ENCODE measurements at places on chromosomes 13 and 19.

DNA sequence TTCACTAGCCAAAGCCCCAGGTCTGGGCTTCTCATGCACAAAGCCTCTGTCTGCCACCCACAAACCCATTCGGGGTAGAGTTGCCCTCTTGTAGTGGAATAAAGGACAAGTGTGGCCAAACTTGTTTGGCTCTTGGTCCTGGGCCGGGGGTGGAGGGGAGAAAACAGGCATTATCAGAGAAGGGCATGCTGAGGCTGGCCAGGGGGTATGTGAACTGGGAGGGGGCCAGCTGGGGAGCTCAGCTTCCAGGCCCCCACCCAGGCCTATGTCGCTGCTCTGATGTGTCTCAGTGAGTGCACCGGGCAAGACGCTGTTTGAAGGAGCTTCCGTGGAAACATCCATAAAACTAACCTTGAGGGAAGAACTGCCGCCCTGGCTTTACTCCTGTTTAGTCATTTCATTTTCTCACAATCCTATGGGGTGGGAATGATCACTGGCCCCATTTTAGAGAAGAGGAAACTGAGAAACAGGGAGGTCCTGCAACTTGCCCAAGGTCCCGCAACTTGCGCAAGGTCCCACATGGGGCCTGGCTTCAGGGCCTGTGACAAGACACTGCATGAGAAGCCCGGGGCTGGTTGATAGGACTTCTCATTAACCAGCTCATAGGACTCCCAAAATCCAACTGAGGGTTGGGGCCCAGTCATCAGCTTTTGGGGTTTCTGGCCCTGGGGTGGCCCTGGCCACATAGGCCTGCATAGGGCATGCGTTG is 30.8 kb downstream of the CCNE1 start:
- no peak for DNase-seq

- no peak for DNase-seq
Observed at GRCh38 chr19:47310323-47310722, 662 bp downstream of the C5AR1 start.

DNA sequence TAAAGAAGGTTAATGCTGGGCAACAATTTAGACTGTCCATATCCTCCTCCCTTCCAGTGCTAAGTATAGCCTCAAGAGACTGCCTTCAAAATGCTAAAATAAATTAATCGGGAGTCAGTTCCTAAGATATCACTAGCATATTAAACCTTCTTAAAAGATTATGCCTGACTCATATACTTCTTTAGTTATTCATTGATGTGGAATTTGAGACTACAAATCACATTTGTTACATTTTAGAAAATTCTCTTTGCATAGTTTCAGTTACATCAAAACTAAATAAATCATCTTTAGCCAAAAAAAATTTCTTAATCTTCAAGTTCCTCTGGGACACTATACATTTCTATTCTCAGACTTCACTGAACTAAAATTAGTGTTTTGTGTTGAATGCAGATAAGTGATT is 769.1 kb downstream of the PCDH9 start:
- DNase-seq = no peak

- no peak for DNase-seq
Observed at GRCh38 chr13:58908019-58908679, 1255.6 kb downstream of the DIAPH3 start.

DNA sequence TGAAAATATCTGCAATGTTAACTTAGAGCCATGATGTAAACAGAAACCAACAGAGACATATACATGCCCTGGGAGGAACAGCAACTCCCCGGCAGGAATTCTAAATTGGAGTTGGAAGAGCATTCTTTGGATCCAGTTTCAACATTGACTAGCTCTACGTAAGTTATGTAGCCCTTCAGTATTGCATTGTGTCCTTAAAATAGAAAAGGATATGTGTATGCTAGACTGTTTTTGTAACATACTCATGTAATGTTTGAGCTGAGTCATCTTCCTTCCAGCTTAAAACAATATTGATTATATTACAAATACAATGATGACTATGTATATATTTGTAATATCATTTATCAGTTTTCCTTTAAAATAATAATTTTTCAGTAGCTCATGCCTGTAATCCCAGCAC is 1422.2 kb upstream of the PCDH20 start:
- DNase-seq = no peak

DNA sequence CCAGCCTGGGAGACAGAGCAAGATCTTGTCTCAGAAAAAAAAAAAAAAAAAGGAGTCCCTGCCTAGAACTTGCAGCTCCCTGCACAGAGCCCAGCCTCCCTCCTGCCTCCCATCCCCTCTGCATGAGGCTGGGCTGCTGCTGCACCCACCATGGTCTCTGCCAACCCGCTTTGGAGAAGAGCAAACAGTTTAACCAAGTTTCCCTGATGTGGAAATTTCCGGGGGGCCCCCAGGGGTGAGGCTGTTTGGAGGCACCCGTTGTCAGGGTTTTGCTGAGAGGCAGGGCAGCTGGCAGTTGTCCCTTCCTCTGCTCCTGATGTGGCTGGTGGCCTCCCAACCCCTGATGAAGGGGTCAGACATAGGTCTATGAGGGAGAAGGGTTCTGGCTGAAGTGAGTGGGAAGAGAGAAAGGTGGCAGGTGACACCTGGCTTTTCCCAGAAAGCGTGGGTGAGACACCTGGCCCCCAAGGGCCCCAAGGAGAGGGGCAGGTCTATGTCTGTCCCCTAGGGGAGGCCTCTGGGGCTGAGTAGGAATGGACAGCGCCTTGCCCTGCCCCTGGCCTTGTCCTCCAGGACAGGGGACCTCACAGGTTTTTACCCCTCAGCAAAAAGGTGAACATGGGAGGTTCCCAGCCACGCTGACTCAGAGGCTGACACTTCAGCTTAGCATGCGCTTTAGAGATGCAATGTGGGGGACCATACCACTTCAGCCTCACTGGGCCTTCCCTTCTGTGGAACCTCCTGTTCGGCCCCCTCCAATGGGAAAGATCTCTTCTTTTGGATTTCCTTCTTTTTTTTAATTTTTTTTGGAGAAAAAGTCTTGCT is 5.5 kb downstream of the LRP3 start:
- DNase-seq = no peak

GRCh38 chr13:33345842-33346241 is 60.3 kb upstream of the STARD13 start:
- no peak for DNase-seq

- DNase-seq = no peak
Observed at GRCh38 chr13:75432811-75433244, 49.1 kb downstream of the TBC1D4 start.

DNA sequence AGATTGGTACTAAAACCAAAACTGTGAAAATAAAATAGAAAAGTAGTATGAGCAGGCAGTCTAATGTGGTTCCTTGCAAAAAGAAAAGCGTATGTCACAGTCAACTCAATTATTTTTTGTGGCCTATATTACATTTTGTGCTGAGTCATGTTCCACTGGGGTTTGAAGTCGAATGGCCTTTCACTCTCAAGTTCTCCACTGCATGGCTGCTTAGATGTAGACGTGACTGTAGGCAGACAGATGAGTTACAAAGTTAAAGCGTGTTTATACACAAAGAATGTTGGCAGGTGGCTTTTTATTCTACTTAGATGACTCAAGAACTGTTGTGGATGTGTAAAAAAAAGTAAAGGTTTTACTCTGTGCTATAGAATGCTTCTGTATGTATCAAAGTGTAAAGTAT is 133.9 kb downstream of the SLITRK6 start:
- peak; percentile 63 for DNase-seq

DNA sequence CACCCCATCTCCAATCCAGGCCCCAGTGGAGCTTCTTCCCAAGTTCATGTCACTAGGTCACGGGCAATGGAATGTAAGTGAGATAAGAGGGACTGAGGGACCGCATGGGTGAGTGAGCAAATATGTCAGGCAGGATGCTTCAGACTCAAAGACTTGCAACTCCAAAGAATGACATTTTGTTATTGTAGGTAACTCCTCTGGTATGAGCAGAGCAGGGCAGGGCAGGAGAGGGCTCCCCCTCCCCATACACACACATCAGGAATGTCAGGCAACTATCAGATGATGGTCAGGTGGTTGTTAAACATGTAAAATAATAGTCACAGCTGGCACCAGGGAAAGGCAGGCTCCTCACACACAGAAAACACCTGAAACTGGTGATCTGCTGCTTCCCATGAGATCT is 10.6 kb downstream of the ERVV-2 start:
- peak; percentile 21 for DNase-seq

- DNase-seq = peak; percentile 37
Observed at GRCh38 chr13:24228852-24229458, 68.4 kb downstream of the SPATA13 start.

DNA sequence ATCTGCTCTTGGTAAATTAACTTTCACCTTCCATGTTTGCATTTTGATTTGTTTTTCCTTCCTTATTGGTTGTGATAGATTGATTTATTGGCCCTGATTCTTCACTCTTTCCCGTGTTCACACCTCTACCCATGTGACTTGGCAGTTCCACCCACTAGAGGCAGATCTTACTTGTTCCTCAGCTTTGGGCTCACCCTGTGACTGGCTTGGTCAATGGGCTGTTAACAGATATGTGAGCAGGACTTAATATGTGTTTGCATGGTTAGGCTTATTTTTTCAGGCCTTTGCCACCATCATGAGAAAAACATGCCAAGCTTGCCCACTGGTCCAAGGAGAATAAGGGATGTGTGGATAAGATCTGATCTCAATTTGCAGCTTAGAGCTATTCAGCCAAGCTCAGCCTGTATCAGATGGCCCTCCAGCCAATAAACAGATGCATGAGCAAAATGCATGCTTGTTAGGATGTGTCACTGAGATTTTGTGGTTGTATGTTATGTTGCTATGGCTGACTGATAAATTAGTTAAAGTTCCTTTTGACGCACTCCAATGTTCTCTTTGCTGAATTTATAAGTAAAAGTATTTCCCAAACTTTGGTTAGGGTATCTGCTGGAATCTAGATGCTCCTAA is 48.0 kb downstream of the RGCC start:
- peak; percentile 80 for DNase-seq

DNA sequence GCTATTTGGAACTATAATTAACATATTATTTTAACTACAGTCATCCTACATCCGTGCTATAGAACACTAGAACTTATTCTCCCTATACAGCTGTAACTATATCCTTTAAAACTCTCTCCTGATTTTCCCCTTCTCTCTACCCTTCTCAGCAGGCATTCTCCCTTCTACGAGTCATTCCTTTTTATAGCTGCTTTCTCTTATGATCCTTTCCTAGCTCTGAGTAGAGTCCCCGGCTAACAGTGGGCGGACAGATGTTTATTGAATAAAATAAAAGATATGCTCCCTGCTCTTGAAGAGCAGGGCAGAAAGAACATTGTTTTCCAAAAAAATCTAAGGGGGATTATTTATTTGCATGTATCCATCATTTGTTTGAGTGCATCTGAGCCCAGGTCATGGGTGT is 246.5 kb upstream of the TMTC4 start:
- DNase-seq = no peak

DNA sequence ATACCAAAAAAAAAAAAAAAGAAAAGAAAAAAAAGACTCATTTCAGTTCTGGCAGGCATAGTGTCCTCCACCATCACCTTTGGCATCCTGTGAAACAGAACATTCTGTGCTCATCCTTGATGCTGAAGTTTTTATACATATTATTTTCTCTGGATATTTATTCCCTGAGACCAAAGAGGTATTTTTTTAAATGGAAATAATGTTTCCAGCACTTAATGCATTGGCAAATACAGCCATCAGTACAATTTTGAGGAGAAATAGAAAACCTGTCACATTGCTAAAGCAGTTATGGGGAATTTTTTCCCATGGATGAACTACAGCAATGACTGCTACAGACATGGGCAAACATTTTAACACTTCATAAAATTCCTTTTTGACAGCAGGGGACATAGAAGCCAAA is 312.4 kb downstream of the DNAJC15 start:
- DNase-seq = no peak

GRCh38 chr19:43765109-43765876 is 10.5 kb upstream of the SMG9 start:
- peak; percentile 98 for DNase-seq

DNA sequence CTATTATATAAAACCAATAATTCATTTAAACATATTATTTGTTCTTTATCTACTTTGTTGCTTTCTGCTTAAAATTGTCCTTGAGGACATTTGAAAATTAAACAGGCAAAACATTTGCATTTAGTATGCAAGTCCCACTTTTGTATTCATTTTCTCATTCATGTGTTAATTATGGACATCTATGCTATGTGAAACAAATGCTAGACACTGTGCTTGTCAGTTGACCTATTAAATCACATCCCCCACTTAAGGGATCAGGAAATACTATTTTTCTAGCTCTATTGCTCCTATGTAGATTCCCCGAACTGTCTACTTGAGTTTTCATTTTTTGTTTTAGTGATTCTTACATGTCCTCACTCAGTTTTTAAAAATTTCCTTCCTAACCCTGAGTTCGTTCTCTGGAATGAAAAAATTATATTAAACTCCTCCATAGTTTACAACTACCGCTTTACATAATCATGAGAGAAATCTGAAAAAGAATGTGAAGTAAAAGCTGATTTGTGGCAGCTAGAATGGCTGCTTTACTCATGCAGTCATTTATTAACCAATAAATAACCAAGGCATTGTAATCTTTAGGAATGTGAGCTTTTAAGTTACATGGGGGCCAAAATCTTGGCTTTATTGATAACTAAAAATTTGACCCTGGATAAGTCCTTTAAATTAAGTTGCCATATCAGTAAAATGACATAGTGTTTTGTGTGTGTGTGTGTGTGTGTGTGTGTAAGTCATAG is 188.5 kb downstream of the LIG4 start:
- DNase-seq = no peak

DNA sequence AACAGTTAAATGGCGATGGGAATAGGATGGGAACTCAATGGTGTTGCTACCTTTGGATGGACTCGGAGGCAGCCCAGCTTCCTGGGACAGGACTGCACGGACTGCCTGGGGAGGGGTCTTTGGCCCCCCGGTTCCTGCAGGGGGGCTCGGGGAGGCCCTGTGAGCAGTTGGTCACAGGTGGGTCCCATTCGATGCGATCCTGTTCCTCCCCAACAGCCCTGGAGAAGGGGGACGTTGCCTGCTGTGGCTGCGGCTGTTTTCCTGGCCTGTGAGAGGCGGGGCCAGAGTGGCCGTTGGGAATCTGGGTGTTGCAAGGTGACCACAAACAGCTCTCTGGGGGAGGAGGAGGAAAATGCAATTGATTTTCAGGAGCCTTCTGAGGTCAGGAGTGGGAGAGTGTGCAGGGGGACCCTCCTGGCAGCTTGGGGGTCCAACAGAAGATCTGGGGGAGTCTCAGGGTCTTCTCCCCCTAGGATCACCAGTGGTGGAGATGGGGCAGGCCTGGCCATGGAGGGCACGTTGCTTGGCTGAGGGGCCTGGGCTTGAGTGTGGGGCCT is 1.9 kb upstream of the PLPPR3 start:
- DNase-seq = no peak

- DNase-seq = no peak
Observed at GRCh38 chr19:1609103-1609396, 3.8 kb upstream of the UQCR11 start.

GRCh38 chr13:24261566-24261965 is 47.8 kb upstream of the C1QTNF9 start:
- no peak for DNase-seq

DNA sequence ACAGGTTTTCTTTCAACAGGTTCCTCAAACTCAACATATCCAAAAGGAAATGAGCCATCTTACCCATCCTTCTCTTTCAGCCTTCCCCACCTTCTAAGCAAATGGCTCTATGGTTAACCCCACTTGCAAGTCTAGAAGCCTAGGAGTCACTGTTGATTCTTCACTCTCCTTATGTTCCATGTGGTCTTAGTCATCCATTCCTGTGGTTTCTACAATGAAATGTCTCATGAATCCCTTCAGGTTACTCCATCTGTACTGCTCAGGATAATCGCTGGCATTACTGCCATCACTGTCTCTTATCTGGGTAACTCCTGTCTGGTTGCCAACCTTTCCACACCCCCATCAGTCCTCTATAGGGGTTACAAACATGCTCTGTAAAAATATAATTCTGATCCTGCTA is 381.3 kb downstream of the ENOX1 start:
- DNase-seq = peak; percentile 81
